ENCODE measurements at places on chromosomes 1 and 21. TPM values are rescaled to one million over a fixed set of nuclear protein-coding genes. Genes with fewer than 3 reads are reported as not detected.

DNA sequence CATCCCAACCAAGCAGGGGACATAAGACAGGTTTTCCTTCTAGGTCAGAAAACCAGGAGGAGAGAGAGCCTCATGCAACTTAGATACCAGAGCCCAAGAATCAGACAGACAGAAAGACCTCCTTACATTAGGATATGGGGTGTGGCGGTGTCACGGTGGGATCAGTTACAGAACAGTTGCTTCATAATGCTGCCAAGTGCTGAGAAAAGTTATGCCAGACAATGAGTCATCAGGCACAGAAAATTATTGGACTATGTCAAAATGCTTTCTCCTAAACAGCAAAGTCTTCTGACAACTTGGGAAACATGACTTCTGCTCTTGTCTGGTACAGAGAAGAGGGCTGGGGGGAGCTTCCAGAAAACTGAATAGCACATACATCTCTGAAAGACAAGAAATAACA lies 1120.2 kb upstream of the TMPRSS15 start:
- H3K36me3 ChIP-seq: no peaks in the 10 kb centered on the region
- H3K27ac ChIP-seq: no peak overlapping the region
- no peak for DNase-seq
- no peaks in the 10 kb centered on the region for H3K27me3 ChIP-seq
- H3K4me3 ChIP-seq: no peak overlapping the region
- no peaks in the 10 kb centered on the region for H3K4me1 ChIP-seq

The LCE6A gene
- not detected for total RNA-seq

The RNU5D-1 gene
- total RNA-seq: not detected

The SPATA46 gene
- total RNA-seq: not detected

GRCh38 chr1:22176258-22176657 lies 33.4 kb upstream of the WNT4 start:
- DNase-seq: no peak
- peaks cover 12% of the 10 kb centered on the region for H3K27me3 ChIP-seq
- no peak overlapping the region for H3K4me3 ChIP-seq
- H3K27ac ChIP-seq: no peak overlapping the region

The PERM1 gene
- not detected for total RNA-seq

- H3K4me3 ChIP-seq: no peak overlapping the region
- H3K27me3 ChIP-seq: no peaks in the 10 kb centered on the region
- H3K4me1 ChIP-seq: no peaks in the 10 kb centered on the region
- no peak for DNase-seq
- H3K36me3 ChIP-seq: no peaks in the 10 kb centered on the region
- no peak overlapping the region for H3K27ac ChIP-seq
Measured at GRCh38 chr1:118925651-118926050, 62.5 kb downstream of the TBX15 start.

The TCEA3 gene
- 20.4 TPM for total RNA-seq

DNA sequence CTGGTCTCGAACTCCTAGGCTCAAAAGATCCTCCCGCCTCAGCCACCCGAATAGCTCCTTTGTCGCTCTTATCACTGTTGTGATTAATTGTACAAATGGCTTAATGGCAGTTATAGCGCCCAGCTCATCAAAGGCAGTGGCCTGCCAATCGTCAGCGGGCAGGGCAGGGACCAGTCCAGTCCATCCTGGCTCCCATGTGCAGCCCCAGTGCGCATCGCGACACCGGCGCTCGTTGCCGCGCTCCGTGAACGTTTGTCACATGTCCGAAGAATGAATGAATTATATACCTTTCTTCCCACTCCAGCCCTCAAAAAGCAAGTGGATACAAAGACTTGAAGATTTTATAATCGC lies 18.4 kb downstream of the MTX1 start:
- peaks cover 24% of the 10 kb centered on the region for H3K4me1 ChIP-seq
- no peak for DNase-seq
- H3K27ac ChIP-seq: peak overlapping the region; percentile 92
- peaks cover 10% of the 10 kb centered on the region for H3K36me3 ChIP-seq
- peak overlapping the region; percentile 95 for H3K4me3 ChIP-seq

The NEGR1 gene
- total RNA-seq: not detected

- peaks cover 36% of the 10 kb centered on the region for H3K4me1 ChIP-seq
- H3K36me3 ChIP-seq: peaks cover 14% of the 10 kb centered on the region
- DNase-seq: peak; percentile 56
- peak overlapping the region; percentile 96 for H3K27ac ChIP-seq
- H3K27me3 ChIP-seq: no peaks in the 10 kb centered on the region
Measured at GRCh38 chr1:39205102-39205780, 746 bp downstream of the MACF1 start.

GRCh38 chr1:53890522-53890941 lies 935 bp upstream of the YIPF1 start:
- no peaks in the 10 kb centered on the region for H3K27me3 ChIP-seq
- peak overlapping the region; percentile 92 for H3K27ac ChIP-seq
- DNase-seq: no peak
- H3K4me1 ChIP-seq: peaks cover 15% of the 10 kb centered on the region
- peaks cover 3% of the 10 kb centered on the region for H3K36me3 ChIP-seq

The CPLANE2 gene
- total RNA-seq: 6.8 TPM

The RHCE gene
- 0.17 TPM for total RNA-seq

The EXO1 gene
- total RNA-seq: 32.7 TPM

- peaks cover 2% of the 10 kb centered on the region for H3K36me3 ChIP-seq
- H3K27me3 ChIP-seq: peaks cover 7% of the 10 kb centered on the region
- no peak for DNase-seq
- peak overlapping the region; percentile 54 for H3K4me3 ChIP-seq
Measured at GRCh38 chr1:32337855-32338636, 2.0 kb upstream of the MARCKSL1 start.

DNA sequence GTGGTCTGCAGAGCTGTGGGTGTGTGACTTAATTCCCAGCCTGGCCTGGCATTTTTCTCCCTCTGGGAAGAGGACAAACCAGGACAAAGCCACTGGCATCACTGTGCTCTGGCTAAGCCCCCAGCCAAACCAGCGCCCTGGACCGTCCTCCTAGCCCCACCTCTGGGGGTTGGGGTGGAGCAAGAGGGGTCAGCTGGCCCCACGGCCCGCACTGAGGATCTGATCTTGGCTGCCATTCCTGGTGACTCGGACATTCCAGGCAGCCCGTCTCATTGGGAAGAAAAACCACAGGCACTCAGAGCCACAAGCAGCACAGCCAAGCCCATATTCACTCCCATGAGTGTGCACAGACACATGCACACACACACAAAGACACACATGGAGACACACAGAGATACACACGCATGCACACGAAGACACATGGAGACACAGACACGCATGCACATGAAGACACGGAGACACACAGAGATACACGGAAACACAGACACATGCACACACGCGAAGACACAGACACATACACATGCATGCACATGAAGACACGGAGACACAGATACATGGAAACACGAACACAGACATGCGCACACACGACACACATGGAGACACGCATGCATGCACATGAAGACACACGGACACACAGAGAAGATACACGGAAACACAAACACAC lies 2.3 kb upstream of the MXRA8 start:
- H3K4me3 ChIP-seq: no peak overlapping the region
- no peaks in the 10 kb centered on the region for H3K36me3 ChIP-seq
- no peak for DNase-seq
- peaks cover 12% of the 10 kb centered on the region for H3K4me1 ChIP-seq

GRCh38 chr1:208031932-208032320 lies 121.0 kb upstream of the CD34 start:
- H3K27ac ChIP-seq: no peak overlapping the region
- H3K4me3 ChIP-seq: no peak overlapping the region
- DNase-seq: no peak

- no peak overlapping the region for H3K4me3 ChIP-seq
- no peaks in the 10 kb centered on the region for H3K27me3 ChIP-seq
- peaks cover 23% of the 10 kb centered on the region for H3K4me1 ChIP-seq
- no peak for DNase-seq
- peak overlapping the region; percentile 6 for H3K27ac ChIP-seq
Measured at GRCh38 chr1:26295194-26296138, 11.0 kb downstream of the UBXN11 start.

GRCh38 chr1:215458104-215458503 lies 109.0 kb upstream of the KCTD3 start:
- H3K27me3 ChIP-seq: no peaks in the 10 kb centered on the region
- H3K4me3 ChIP-seq: no peak overlapping the region
- no peaks in the 10 kb centered on the region for H3K36me3 ChIP-seq
- H3K4me1 ChIP-seq: no peaks in the 10 kb centered on the region
- H3K27ac ChIP-seq: no peak overlapping the region

The PRKAA2 gene
- total RNA-seq: not detected

The HRNR gene
- total RNA-seq: not detected

- no peaks in the 10 kb centered on the region for H3K36me3 ChIP-seq
- H3K4me3 ChIP-seq: no peak overlapping the region
- no peaks in the 10 kb centered on the region for H3K4me1 ChIP-seq
- H3K27me3 ChIP-seq: no peaks in the 10 kb centered on the region
- H3K27ac ChIP-seq: no peak overlapping the region
Measured at GRCh38 chr1:7447736-7448135, 323.4 kb upstream of the VAMP3 start.

DNA sequence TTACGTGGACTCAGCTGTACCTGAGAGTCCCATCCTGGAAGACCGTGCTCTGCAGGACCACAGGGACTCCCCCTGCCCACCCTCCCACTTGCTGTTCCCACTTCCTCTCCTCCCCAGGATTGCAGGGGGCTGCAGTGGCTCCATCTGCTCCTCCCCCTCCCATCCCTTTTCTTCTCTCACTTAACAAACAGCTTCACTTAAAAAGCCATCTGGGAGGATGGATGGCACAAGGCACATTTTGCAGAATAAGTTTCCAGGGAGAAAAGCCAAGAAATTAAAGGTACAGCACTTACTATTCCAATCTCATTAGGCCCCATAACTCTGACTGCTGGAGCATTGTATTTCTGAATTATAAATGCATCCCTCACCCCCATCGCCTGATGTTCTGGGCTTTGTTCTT lies 458.7 kb downstream of the PTPRU start:
- no peaks in the 10 kb centered on the region for H3K36me3 ChIP-seq
- H3K4me3 ChIP-seq: no peak overlapping the region
- peaks cover 17% of the 10 kb centered on the region for H3K27me3 ChIP-seq
- H3K4me1 ChIP-seq: no peaks in the 10 kb centered on the region
- H3K27ac ChIP-seq: no peak overlapping the region
- no peak for DNase-seq

- H3K4me1 ChIP-seq: peaks cover 2% of the 10 kb centered on the region
- H3K27ac ChIP-seq: no peak overlapping the region
- no peak overlapping the region for H3K4me3 ChIP-seq
- H3K36me3 ChIP-seq: no peaks in the 10 kb centered on the region
- peaks cover 7% of the 10 kb centered on the region for H3K27me3 ChIP-seq
- no peak for DNase-seq
Measured at GRCh38 chr1:233375653-233376052, 48.1 kb downstream of the MAP3K21 start.

- no peak overlapping the region for H3K4me3 ChIP-seq
- no peaks in the 10 kb centered on the region for H3K36me3 ChIP-seq
- H3K27ac ChIP-seq: no peak overlapping the region
Measured at GRCh38 chr1:63731117-63732043, 42.4 kb upstream of the ROR1 start.

The IL20 gene
- total RNA-seq: not detected

GRCh38 chr1:15156807-15157380 lies 3.3 kb downstream of the TMEM51 start:
- DNase-seq: no peak
- peak overlapping the region; percentile 65 for H3K27ac ChIP-seq
- H3K4me3 ChIP-seq: peak overlapping the region; percentile 9
- peaks cover 27% of the 10 kb centered on the region for H3K4me1 ChIP-seq
- H3K36me3 ChIP-seq: no peaks in the 10 kb centered on the region

The CYB561D1 gene
- total RNA-seq: 25.1 TPM

DNA sequence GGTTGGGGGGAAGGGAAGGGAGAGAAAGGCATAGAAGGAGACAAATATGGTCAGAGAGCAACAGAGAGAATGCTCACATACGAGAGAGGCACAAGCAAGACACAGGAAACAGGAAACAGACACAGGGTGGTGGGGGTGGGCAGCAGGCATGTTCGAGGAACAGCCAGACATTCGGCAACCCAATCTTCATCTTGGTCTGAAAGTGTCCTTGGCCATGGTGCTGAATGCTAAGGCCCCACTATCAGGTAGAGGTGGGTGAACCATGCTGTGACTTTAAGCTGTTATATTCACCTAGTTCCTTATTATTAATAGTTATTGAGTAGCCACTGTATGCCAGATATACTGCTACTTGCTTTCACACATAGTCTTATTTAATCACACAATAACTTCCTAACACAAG lies 109.2 kb downstream of the DDX20 start:
- peaks cover 7% of the 10 kb centered on the region for H3K27me3 ChIP-seq
- H3K4me3 ChIP-seq: no peak overlapping the region
- peaks cover 4% of the 10 kb centered on the region for H3K4me1 ChIP-seq
- no peak for DNase-seq
- no peaks in the 10 kb centered on the region for H3K36me3 ChIP-seq

GRCh38 chr1:117562581-117563491 lies 43.0 kb upstream of the TENT5C start:
- peaks cover 4% of the 10 kb centered on the region for H3K4me1 ChIP-seq
- H3K27me3 ChIP-seq: peaks cover 5% of the 10 kb centered on the region
- H3K36me3 ChIP-seq: no peaks in the 10 kb centered on the region
- DNase-seq: no peak
- H3K4me3 ChIP-seq: no peak overlapping the region

DNA sequence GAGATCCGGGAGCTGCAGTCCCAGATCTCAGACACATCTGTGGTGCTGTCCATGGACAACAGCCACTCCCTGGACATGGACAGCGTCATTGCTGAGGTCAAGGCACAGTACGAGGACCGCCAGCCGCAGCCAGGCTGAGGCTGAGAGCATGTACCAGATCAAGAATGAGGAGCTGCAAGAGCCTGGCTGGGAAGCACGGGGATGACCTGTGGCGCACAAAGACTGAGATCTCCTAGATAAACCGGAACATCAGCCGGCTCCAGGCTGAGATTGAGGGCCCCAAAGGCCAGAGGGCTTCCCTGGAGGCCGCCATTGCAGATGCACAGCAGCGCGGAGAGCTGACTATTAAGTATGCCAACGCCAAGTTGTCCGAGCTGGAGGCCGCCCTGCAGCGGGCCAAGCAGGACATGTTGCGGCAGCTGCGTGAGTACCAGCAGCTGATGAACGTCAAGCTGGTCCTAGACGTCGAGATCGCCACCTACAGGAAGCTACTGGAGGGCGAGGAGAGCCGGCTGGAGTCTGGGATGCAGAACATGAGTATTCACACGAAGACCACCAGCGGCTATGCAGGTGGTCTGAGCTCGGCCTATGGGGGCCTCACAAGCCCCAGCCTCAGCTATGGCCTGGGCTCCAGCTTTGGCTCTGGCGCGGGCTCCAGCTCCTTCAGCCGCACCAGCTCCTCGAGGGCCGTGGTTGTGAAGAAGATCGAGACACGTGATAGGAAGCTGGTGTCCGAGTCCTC lies 25.5 kb downstream of the ETV3L start:
- peak; percentile 51 for DNase-seq
- H3K4me3 ChIP-seq: no peak overlapping the region
- no peaks in the 10 kb centered on the region for H3K36me3 ChIP-seq
- H3K4me1 ChIP-seq: peaks cover 2% of the 10 kb centered on the region
- H3K27ac ChIP-seq: no peak overlapping the region
- H3K27me3 ChIP-seq: peaks cover 34% of the 10 kb centered on the region

All from activated naive CD8-positive, alpha-beta T cell treated with anti-CD3 and anti-CD28 coated beads, Interleukin-2, amount 10 ng/mL, durations not matched to agents 7 days and 5 days (primary cell).